ENCODE measurements at places on chromosomes 13 and 19.
A peak's percentile ranks its signal among the peaks of the same experiment; 100 is the strongest.

DNA sequence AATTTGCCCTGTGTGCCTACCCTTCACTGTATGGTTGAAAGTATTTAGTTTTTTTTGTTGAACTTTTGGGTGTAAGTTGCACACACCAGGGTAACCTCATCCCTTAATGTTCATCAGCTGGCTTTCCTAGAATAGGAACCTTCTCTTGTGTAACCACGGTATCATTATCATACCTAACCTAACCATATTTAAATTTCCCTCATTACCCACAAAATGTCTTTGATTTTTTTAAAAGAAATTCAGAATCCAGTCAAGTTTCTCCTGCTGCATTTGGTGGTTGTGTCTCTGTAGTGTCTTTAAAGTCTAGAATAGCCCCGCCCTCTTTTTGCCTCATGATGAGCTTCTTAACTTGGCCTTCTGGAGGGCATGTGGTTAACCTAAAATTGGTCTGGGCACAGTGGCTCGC, 80.3 kb downstream of the RYR1 start:
- no peak for DNase-seq

- no peak for DNase-seq
These were observed 12.0 kb downstream of the B3GNT3 start for GRCh38 chr19:17806945-17807344.

GRCh38 chr19:19207637-19208572, 3.9 kb upstream of the NCAN start:
- DNase-seq: no peak

DNA sequence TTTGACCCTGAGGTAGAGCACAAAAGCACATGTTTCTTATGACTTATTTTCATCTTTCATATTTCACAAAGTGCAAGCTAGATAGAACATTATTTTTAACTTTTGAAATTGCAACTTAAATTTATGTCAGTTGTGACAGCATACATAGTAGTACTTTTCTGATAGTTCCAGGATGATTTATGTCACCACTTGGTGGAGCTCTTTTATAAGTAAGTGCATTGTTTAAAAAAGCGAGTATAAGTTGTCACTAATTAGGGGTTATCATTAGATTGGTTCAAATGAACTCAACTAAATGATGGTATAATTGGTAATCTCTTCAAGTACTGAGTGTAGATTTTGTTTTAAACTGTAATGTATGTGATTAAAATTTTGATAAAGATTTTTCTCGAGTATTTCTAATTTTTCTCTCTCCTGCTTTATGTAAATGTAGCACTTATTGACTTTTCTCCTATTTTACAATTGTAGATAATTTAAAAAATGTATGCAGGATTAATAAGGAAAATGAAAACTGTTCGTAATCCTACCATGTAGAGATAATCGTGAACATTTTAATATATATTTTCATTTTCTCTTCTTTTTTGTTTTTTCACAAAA, 31.1 kb downstream of the RB1 start:
- peak; percentile 16 for DNase-seq

GRCh38 chr19:32873247-32873959, 3.8 kb upstream of the SLC7A9 start:
- DNase-seq: no peak

GRCh38 chr13:73844986-73845385, 289.2 kb downstream of the KLF12 start:
- DNase-seq: no peak

DNA sequence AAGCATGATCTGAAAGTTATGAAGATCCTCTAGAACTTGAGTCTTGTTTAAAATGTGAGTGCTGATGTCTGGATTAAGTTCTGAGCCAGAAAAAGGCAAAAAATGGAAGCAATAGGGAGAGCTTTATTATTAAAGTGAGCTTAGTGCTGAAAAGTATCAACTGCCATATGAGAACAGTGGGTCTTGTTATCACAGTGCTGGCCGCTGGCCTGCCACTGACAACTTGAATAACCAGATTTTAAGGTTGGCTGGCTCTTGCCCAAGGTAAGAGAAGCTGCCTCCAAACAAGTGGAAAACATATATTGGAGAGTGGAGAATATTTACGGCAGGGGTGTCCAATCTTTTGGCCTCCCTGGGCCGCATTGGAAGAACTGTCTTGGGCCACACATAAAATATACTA, 33.9 kb downstream of the NUFIP1 start:
- no peak for DNase-seq

- no peak for DNase-seq
These were observed 5.5 kb upstream of the ZNF428 start for GRCh38 chr19:43624933-43625332.

GRCh38 chr13:113338451-113338850, 25.5 kb downstream of the GRTP1 start:
- DNase-seq: no peak

DNA sequence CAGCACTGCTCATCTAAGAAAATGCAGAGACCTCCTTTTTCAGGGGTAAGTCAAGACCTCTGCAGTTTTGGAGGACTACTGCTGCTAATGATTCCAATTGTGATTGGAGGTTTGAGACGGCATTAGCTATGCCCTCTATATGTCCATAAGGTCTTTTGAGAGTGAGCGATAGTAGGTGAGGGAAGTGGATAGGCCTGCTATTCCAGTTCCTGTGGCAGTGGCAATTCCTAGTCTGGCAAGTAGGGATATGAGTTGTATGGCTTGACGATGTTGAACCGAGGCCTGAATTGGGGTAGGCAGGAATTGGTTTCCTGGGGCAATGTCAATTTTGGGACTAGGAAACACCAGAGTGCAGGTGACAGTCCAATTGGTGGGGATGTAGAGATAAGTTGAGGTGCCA, 913.1 kb upstream of the SLITRK5 start:
- no peak for DNase-seq

GRCh38 chr19:24040621-24041020, 46.4 kb upstream of the ZNF254 start:
- DNase-seq: no peak

GRCh38 chr13:48652851-48653471, 768 bp upstream of the CYSLTR2 start:
- DNase-seq: no peak

DNA sequence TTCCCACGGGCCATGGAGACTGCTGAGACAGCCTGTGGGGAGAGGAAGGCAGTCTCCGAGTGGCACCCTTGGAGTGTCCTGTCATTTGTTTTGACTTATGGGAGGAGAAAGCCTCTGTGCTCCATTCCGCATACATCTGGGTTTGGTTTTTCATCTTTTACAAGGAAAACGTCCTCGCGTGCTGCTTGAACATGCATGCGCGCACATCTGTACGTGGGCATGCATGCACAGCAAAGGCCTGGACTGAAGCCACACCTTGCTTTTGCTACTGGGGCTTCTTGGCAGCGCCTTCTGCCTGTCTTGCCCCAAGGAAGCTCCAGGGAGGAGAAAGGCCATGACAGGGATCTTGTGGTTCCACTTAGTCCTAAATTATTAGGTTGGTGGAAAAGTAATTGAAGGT, 44.0 kb downstream of the SUGP2 start:
- no peak for DNase-seq

DNA sequence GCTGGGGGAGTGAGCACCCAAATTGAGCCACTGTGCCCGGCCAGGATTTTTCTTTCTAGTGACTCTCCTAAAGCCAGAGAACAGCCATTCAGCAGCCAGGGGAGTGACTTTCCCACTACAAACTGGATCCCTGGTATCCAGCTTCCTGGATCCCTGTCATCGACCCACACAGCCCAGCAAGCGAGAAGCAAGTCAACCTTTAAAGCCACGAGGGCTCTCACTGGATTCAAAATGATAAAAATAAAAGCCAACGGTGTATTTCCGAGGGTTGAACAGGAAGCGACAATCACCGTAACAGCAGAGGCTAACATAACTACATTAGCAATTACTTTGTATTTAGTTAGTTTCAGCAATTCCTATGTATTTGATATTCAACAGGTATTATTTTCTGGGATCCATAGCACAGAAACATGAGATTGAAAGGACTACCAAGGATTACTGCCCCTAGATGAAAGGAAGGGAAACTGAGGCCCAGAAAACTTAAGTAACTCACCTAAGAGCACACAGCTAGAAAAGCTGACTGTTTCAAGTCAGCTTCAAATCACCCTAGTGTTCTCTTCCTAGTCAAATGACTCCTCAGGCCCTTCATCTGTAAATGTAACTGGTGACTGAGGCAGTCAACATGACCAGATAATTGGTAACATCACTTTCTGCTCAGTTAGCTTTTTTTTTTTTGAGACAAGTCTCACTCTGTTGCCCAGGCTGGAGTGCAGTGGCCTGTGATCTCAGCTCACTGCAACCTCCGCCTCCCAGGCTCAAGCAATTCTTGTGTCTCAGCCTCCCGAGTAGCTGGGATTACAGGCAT, 2.7 kb downstream of the RFX1 start:
- DNase-seq: no peak

DNA sequence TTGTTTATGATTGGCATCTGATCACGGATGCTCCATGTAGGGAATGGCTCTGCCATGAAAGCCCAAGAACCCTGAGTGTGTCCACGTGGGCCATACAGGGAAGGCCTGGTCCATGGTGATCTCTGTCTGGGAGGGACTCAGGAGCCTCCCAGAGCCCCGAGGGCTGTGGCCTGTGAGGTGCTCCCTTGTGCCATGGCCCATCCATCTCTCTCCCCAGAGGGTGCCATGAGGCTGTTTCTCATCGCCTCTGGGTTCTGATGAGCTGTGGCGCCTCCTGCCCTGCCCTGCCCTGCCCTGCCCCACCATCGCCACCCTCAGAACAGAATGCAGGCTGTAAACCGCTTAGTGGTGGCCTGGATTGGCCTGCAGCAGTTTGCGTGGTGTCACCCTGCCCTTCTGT, 83.1 kb downstream of the ATP11A start:
- DNase-seq: no peak

DNA sequence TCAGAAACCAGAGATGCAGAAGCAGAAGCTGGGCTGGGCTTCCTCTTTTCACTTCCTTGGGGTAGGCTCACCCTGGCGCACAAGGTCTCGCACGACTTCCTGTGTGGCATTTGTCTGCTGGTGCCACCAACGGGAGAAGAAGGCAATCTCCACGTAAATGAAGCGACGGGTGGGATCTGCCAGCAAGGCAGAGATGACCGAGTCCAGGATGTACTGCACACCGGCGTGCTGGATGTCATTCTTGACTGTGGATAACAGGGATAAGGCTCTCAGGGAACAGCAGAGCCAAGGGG, 1.3 kb downstream of the MAN2B1 start:
- no peak for DNase-seq

GRCh38 chr19:3203805-3204645, 18.3 kb downstream of the NCLN start:
- DNase-seq: no peak

Data from NCI-H1694 treated with DMSO at 0.1 percent for 48 hours (cell line).